ENCODE measurements at places on chromosomes 7 and 10.

DNA sequence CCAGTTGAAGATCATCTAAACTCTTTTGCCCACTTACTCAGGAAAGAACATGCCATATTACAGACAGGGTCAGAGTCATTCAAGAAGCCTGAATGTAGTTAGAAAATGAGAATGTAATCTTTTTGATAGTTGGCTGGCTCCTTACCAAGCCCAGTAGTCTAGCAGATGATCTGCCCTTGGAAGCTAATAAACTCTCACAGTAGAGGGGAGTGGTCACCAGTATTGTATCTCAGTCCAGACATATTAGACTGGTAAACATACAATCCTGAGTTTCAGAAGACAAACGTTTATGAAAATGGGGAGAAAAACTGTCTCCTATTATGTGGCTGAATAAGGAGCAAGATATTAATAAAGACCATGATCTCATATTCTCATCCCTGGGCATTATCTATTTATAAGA is 65.3 kb downstream of the SEPTIN7 start:
- no peak for DNase-seq

GRCh38 chr10:99827936-99828335 is 45.5 kb downstream of the ABCC2 start:
- no peak for DNase-seq

DNA sequence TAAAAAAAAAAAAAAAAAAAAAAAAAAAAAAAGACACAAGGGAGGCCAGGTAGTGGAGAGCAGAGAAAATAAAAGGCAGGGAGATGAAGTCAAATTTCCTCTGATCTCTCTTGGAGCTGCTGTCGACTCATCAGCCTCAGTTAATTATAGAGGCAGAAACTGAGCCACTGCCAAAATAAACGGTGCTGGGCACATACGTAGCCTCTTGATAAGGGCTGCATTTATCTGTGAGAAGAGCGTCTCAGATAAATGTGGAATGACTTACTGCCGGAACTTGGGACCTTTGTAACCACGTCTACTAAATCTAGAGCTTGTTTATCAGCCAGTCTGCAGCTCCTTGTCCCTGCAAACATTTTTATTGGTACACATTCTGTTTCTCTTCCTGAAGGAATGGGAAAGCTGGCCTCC is 162.3 kb downstream of the BAMBI start:
- no peak for DNase-seq

GRCh38 chr7:68699090-68699711 is 899.1 kb upstream of the AUTS2 start:
- DNase-seq, result peak; percentile 30

DNA sequence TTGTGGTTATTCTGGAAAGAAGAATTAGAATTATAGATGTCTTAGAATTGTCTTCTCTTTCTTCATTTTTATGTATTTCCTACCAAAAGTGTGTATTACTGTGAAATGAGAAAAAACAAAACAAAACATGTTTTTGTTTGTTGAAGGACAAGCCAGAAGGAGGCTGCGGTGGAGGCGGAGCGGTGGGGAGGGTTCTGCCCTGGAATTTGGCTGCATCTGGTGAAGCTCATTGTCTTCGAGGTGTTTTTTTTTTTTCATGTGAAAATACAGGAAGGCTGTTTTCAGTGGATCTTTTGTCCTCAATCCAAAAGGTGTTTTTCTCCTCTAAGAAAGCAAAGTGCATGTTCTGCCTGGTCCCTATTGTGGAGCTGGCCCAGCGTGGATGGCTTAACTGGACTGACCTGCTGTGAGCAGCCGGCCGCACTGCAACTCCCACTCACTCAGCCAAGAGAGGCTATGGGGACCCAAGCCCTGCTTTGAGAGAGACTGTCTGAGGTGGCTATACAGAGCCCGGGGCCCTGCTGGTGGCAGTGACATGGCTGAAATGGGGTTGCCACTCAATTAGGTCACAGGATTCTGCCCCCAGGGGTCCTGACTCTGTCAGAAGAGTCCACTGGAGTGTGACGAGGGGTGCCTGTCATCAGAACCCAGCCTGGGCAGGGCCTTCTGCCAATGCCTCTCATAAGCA is 184.9 kb upstream of the MKI67 start:
- no peak for DNase-seq

GRCh38 chr10:109504401-109504800 is 418.9 kb downstream of the XPNPEP1 start:
- DNase-seq, result no peak

DNA sequence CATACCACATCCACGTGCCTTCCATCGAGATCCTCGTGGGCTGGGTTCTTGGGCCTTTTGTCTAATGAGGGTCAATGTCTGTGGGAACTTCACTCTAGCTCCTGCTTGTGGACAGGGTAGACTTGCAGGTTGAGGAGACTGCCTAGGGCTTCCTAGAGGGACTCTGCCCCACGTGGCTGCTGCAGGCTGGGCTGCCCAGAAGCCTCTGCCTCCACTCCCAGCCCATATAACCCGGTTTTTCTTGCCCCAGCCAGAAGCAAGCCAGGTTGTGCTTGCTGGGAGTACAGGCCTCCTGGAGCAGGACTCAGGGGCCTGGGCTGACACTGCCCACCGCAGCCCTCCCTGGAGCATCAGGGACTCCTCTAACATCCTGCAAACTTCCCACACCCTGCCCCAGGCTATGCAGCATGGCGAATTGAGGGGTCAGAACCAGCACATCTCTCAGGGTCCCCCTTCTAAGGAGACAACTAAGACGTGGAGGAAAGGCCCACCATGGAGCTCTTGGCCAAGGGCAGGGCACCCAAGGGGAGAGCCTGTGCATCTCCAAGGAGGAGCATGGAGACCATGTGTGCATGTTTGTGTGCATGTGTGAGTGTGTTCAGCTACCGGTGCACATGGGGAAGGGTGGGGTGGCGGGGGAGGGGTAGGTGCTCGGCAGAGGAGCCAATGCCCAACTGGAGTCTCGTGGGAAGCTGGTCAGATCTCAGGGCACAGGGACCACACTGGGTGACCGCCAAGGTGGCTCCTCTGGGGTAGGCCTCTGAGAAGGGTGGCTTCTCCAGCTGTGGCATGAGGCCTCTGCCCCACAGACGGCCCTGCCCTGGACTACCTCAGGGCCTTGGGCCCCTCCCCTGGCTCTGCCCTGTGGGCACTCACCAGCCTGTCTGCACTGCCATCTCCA is 62.6 kb downstream of the RASGEF1A start:
- DNase-seq, result no peak

- DNase-seq, result no peak
Measured at GRCh38 chr10:126223512-126224067, 164.7 kb downstream of the ADAM12 start.

DNA sequence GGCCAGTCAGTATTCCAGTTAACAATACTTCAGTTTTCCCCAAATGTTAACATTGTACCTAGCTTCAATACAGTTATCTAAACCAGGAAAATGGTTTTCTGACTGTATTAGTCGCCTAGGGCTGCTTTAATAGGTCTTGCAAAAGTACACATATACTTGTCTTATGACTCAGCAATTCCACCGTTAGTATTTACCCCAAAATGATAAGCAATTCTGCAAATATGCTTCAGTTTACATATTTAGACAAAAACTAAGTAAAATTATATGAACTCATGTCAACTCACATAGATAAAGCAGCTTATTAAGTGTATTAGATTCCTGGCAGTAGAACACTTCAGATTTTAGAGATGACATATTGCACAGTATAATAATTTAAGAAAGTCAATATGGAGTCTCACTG is 363.3 kb downstream of the ARL4A start:
- no peak for DNase-seq

- no peak for DNase-seq
Measured at GRCh38 chr7:151456782-151457181, 16.8 kb upstream of the CRYGN start.

- DNase-seq, result no peak
Measured at GRCh38 chr10:19097151-19097550, 48.5 kb downstream of the MALRD1 start.

DNA sequence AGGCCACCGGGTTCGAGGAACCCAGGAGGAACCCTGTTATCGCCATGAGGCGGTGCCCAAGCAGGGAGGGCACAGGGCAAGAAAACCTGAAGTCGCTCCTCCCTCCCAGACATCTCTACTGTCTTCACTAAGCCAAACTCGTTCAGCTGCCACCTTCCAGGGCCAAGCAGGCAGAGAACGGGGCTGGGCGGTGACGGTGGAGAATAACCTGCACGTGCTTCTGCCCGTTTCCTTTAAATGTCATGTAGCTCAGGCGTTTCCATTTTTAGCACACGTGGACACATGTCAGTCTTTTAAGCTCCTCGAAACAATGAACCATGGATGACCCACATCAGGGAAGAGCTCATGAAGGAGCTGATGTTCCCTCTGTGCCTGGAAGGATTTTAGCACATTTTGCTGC is 124.3 kb upstream of the KLF6 start:
- no peak for DNase-seq

- DNase-seq, result no peak
Measured at GRCh38 chr10:129090618-129091366, 376.2 kb upstream of the MGMT start.

DNA sequence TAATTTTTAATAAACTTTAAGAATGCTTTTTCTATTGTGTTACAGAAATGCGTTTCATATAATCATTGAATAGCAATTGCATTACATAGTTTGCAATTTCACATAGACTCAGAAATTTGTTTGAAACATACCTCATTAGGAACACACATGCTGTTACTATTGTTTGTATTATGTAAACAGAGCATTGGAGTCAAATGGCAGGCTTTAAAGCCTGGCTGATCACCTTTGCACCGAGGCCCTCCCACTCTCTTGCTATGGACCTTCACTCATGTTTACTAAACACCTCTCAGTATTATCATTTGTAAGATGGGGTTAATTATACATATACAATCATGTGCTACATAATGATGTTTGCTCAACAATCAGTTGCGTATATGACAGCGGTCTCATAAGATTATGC is 203.6 kb upstream of the NPSR1 start:
- DNase-seq, result no peak

GRCh38 chr7:132533916-132534315 is 42.4 kb downstream of the PLXNA4 start:
- DNase-seq, result no peak

DNA sequence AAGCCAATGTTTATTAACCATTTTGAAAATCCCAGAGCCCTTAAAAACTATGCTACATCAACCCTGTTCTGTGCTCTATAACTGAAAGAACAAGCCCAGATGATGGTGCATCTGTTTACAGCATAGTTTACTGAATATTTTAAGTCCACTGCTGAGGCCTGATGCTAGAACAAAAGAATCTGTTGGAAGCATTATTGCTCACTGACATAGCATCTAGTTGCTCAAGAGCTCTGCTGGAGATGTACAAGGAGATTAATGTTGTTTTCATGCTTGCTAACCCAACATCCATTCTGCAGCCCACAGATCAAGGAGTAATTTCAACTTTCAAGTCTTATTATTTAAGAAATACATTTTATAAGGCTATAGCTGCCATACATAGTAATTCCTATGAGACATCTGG is 181.3 kb upstream of the FEZF1 start:
- DNase-seq, result no peak

DNA sequence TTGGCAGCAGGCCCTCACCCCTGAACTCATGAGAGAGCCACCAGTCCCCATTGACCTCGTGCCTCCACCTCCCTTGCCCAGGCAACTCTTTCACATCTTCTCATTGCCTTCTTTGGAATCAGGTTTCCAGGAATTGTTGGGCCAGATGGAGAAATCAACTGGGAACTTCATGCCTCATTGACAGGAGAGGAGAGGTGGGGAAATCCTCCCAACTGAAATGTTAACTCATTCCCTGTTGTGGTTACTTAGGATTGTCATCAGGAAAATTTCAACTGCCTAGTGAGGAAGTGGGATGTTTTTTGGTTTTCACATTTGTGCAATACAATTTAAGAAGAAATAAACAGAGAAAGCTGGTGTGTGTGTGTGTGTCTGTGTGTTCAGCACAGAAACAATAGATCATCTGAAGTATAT is 106.6 kb upstream of the INHBA start:
- no peak for DNase-seq

DNA sequence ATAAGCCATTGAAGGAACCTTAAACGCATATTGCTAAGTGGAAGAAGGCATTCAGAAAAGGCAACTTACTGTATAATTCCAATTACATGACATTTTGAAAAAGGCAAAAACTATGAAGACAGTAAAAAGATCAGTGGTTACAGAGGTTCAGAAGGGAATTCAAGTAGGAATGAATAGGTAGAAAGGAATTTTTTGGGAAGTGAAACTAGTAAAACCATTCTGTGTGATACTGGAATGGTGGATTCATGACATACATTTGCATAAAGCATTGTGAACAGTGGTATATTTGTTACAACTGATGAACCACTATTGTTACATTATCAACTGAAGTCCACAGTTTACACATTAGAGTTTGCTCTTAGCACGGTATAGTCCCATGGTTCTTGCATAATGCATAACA is 114.2 kb upstream of the GPR22 start:
- no peak for DNase-seq

GRCh38 chr10:48252354-48252650 is 22.2 kb downstream of the FRMPD2 start:
- no peak for DNase-seq

- DNase-seq, result no peak
Measured at GRCh38 chr10:33410860-33411234, 76.4 kb upstream of the NRP1 start.

DNA sequence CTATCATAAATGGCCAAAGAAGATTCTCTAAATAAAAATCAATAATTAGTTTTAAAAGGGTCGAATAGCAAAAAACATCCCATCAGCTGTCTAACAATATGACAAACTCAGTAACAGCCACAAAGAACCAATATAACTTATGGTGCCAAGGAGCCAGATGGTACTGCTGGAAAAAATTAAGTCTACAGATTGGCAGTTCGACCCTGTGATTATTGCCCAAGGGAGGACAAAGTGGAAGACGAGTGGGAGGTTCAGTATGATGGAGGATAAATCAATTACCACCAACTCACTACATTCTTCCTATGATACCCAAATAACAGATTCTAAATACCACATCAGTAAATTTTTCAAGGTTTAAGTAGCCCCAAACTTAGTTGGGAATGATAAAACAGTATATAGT is 49.0 kb downstream of the SKAP2 start:
- DNase-seq, result no peak

DNA sequence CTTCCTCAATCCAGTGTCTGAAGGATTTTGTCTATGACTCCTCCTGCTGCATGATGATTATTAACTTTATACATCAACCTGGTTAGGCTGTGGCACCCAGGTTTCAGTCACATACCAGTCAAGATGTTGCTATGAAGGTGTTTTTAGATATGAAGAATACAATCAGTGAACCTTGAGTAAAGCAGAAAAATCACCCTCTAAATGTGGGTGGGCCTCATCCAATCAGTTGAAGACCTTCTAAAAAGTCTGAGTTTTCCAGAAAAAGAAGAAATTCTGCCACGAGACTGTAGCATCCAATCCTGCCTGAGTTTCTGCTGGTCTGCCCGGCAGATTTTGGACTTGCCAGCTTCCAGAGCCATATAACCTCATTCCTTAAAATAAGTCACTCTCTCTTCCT is 126.1 kb upstream of the FRMD4A start:
- DNase-seq, result no peak

- no peak for DNase-seq
Measured at GRCh38 chr10:84632866-84633265, 304.5 kb downstream of the CCSER2 start.

- no peak for DNase-seq
Measured at GRCh38 chr10:69418052-69418752, 1.5 kb upstream of the TACR2 start.
